ENCODE measurements at places on chromosomes 6 and 20.
A peak's percentile ranks its signal among the peaks of the same experiment; 100 is the strongest.

DNA sequence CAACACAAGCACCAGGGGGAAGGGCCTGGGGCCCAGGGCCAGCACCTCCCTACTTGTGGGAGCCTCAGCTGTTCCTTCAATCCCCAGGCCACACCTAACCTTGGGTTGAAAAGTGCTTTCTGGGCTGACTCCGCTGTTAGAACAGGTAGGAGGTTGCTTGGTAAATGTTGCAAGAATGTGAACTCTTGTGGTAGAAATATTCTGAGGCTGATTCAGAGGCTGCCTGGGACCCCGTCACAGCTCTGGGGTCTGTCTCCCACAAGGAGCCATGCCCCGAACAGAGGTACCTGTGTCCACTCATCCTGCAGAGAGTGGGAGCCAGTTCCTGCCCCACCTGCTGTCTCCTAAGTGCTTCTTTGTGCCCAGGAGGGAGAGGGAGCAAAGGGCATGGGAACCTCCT is 14.4 kb upstream of the MAS1L start:
- no peak for DNase-seq

GRCh38 chr6:138849791-138850190 is 53.9 kb downstream of the ECT2L start:
- no peak for DNase-seq

- DNase-seq = no peak
Measured at GRCh38 chr20:8667306-8667705, 401.6 kb upstream of the PLCB4 start.

DNA sequence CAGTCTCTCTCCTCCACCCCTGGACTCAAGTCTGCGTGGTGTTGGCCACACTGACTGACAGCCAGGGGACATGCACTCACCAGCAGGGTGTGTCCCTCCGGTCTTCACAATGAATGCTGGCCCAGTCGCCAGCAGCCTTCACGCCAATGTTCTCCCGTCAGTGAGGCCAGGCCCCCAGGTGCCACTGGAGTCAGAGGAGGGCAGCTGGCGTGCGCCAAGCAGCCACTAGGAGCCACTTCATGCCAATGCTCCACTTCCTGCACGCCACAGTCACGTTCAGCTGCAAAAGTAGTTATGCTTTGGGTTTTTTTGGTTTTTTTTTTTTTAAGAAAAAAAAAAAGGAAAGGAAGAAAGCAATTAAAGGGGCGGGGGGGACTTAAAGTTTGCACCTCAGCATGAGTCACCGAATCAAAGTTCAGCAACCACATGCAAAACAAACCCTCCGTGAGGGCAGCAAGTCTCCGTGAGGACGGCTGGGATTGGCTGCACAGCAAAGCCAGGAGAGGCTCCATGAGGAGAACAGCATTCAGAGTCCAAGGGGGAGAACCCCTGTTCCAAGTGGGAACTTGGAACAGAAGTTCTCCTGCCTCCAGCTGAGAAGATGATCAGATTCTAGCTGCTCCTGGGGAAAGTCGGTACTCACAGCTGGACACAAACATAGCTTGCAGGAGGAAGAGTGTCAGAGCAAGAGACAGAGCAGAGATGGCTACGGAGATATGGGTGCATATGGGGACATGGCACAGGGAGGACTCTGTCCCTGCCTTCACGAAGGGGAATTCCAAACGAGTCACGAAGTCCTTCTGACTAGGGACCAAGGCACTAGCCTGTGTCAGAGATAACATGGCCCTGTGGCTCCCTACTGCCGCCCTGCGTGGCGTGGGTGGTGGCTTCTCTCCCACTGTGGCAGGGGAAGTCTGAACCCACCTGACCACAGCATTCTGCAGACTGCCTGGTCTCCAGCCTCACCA is at the start of gene ZC3H12D:
TSS of gene ZC3H12D (minus strand) at position 282 of the 968 bp plus-strand sequence. CDS start 10,471 bp downstream, outside the sequence.
- peak; percentile 87 for DNase-seq

DNA sequence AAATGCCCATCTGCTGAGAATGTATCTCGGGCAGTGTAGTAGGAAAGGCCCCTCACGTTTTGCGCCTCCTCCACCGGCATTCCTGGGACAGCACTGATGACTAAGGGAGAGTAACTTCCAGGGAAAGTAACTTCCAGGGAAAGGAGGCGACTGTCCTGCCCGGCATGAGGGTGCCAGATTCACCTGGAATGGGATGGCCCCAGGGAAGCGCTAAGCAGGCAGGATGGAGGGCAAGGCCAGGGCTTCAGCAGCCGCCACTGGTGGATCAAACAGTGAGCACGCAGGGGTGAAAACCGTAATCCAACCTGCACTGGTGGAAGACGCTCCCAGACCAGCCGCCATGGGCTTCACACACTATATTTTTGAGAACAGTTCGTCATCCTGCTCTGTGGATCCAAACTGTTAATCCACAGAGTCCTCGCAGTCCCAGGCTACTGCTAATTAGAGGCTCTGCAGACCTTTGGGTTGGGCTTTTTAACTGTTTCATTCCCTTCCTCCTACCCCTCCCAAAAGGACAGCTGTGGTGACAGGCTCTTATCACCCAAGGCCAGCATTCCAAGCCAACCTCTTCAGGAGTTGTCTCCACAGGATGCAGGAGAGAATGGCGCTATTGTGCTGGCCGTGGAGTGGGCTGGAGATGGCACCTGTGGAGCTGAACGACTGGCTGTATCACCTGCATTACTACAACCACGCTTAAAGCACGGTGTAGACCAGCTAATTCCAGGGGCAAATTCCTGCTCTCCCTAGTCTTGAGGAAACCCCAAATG is 178.9 kb downstream of the DLL1 start:
- no peak for DNase-seq

DNA sequence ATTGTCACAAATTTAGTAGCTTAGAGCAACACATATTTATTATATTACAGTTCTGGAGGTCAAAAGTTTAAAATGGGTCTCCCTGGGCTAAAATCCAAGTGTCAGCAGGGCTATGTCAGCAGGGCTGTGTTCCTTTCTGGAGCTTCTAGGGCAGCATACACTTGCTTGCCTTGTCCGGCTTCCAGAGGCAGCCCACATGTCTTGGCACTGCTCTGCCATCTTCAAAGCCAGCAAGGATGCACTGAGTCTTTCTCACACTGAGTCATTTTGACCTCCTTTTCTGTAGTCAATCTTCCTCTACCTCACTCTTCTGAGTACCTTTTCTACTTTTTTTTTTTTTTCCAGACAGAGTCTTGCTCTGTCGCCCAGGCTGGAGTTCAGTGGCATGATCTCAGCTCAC is 39.0 kb downstream of the ADGRF4 start:
- DNase-seq = no peak

- no peak for DNase-seq
Measured at GRCh38 chr6:87182940-87183339, 27.6 kb downstream of the ZNF292 start.

DNA sequence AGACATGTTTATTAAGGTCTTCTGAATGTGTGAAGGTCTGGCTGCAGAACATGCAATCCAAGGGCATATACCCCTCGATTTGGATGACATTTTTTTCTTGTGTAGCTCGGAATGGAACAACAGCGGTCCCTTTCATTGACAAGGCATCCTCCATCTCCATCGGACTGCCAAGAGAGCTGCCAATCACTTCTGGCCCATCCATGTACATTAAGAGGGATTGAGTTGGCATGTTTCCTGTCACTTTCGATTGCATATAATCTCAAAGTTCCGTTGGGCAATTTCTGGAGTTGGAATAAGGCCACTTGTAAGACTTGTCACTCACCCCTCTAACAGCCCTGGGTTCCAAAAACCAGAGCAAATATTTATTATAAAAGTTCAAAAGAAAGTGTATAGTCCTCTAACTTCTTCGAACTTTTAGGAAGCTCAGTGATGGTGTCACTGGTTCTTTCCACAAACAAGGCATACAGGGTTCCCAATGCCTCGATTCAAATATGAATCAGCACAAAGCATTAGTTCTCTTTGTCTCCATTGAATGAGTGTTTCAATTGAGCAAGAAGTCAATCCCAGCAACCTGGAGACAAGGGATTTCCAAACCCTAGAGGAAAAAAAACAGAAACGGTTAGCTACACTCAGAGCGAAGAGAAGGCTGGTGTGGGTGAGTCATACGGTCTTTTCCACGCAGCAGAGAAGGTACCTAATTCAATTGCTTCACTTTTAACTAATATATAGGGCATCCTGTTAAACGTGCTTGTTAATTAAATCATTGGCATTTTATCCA is 10.9 kb downstream of the ZNF217 start:
- peak; percentile 47 for DNase-seq

DNA sequence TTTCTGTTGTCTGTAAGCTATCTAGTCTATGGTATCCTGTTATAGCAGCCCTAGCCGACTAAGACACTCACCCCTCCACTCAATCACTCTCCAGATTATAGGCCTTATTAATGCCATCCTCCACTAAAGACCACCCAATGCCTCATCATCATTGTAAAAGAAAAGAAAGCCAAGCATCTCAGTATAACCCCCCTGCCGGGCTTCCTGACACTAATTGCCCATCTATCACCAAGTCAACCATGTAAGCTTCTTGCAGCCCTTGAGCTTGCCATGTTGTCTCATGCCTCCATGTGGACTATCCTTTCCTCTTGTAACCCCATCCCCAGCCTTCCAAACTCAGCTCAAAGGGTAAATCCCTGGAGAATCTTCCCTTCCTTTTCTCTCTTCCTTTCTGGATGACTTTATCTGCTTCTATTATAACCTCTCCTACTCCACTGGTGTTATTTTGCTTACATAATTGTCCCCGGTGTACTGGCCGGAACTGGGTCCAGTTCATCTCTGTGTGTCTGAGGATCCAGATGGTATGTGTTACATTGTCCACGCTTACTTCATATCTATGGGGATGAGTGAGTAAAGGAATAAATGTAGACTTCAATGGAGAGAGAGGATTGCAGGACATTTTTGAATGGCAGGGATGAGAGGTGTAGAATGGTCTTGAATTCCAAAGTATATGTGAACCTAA is 202.9 kb upstream of the SOX4 start:
- DNase-seq = no peak

- no peak for DNase-seq
Measured at GRCh38 chr6:106220485-106220884, 105.1 kb downstream of the ATG5 start.

All from HuH-7 (cell line).